ENCODE measurements at places on chromosomes 7 and 10.

DNA sequence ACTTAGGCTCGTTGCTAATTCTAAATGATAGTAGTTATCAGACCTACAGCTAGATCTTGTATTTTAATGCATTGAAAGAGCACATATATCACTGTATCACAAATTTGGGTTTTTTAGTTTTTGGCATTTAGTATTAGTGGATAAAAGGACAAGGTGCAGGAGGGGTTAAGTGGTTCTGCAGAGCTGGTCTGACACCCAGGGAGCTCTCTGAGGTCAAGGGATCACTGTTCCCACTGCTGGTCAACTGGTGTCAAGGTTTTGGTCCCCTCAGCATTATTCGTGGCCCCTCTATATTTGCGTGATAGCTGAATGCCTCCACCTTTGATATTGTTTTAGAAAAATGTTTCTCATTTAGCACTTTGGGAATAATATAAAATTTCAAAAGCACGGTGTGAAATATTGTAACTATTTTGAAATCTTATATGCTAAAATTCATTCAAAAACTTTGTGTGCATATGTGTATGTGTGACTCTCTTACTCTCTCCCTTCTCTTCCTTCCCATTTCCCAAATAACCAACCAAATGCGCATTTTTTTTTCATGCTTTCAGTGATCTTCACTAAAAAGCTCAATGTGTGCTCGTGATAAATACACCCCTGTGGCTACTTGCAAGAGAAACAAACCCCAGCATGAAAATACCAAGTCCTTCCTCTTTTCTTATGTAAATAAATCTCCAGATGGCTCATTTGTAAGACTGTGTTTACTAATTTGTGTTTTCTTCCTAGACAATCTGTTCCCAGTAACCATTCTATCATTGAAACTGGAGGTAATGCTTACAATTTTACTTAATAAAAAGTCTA is 309.2 kb downstream of the FGFR2 start:
- no peak for DNase-seq

GRCh38 chr7:98557538-98558031 is 59.5 kb upstream of the NPTX2 start:
- DNase-seq, result no peak

DNA sequence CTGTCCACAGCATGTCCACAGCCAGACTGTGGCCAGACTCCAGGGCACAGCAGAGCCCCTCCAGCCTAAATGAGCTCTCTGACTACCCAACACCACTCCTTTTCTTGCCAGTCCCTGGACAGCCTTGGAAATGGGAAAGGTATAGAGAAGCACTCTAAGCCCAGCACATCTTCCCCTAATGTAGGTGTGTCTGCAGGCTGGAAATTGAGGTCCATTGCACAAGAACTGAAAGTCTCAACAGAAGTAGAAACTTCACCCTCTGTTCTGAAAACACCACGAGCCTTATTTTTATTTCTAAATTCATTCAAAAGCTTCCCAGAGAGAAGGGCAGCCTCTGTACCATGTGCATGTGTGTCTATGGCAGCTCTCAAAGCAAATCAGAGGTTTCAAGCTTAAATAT is 3.7 kb upstream of the KCNMA1 start:
- no peak for DNase-seq

DNA sequence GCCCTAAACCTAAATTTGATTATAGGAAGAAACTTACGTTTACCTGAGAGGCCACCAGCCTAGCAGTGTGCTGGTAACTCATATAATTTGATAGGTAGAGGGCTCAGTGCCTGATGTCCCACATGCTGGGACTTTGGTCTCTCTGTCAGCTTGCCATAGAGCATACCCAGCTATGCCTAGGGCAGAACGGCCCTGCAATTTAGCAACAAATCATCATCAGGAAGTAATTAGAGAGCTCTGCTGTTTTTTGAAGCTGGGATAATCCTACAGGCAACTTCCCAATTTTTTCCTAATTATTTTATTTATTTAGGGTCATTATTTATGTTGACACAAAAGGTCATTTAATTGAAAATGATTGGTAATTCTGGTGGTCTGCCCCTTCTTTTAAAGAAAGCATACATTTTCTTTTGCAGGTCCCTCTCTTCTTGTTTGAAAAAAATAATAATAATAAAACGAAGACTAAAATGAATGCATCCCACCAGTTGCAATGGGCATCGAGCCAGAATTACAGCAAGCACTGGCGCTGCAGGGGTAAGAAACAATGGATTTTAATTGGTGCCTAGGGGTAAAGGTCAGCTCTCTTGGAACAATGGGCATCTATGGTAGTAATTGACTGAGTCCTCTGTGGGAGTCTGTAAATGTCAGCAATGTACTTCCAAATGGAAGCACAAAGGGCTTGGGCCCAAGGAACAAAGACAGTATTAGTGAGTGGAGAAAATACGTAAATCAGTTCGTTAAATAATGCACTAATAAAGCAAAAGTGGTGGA is 348.0 kb downstream of the SORCS1 start:
- DNase-seq, result no peak

GRCh38 chr7:137818036-137818435 is 28.7 kb downstream of the DGKI start:
- no peak for DNase-seq

GRCh38 chr10:11213137-11213536 is 195.5 kb downstream of the CELF2 start:
- no peak for DNase-seq

GRCh38 chr10:132455986-132456847 is 59.2 kb downstream of the PWWP2B start:
- peak; percentile 71 for DNase-seq

- no peak for DNase-seq
Measured at GRCh38 chr7:65422670-65423069, 49.0 kb downstream of the ZNF92 start.

- peak; percentile 84 for DNase-seq
Measured at GRCh38 chr10:100186253-100187212, 704 bp upstream of the ERLIN1 start.

DNA sequence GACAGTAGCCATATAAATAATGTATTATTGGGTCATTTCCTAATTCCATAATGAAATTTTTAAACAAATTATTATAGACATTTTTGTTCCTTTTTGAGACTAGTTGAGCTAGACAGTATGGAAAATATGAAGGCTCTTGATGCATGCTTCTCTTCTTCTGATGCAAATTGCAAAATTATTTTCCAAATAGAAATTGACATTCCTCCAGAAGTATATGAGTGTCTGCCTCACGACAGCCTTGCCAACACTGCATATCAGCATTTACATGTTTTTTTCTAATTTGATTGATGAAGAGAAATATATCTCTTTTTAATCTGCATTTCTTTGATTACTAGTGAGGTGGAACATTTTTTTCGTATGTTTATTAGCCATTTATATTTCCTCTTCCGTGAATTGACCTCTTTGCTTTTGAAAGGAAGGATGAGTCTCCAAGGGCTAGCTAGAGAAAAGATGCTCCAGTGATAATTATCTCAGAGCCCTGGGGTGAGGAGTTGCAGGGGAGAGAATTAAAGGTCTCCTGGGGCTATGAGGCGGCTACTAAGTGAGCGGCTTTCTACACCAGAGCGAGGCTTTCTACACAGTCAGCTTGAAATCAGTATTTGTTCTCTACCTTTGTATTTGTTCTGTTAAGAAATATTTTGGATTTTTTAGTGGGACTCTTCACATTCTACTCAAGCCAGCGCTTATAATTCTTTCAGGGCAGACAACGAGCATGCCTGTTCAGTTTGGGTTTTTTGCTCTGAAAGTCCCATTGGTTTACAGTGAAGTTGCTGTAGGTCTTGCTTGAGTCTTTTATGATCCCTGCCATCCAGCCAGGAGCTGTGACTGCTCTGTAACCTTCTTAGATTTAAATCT is 712.2 kb upstream of the GALNT17 start:
- no peak for DNase-seq

- DNase-seq, result no peak
Measured at GRCh38 chr10:7302930-7303557, 107.8 kb downstream of the SFMBT2 start.

GRCh38 chr10:124008681-124009080 is 84.7 kb downstream of the CHST15 start:
- no peak for DNase-seq

GRCh38 chr7:2751086-2751485 is 63.1 kb downstream of the AMZ1 start:
- no peak for DNase-seq

- no peak for DNase-seq
Measured at GRCh38 chr10:43204042-43204942, 62.6 kb downstream of the RASGEF1A start.

GRCh38 chr7:108367946-108368345 is 88.3 kb downstream of the NRCAM start:
- DNase-seq, result no peak

DNA sequence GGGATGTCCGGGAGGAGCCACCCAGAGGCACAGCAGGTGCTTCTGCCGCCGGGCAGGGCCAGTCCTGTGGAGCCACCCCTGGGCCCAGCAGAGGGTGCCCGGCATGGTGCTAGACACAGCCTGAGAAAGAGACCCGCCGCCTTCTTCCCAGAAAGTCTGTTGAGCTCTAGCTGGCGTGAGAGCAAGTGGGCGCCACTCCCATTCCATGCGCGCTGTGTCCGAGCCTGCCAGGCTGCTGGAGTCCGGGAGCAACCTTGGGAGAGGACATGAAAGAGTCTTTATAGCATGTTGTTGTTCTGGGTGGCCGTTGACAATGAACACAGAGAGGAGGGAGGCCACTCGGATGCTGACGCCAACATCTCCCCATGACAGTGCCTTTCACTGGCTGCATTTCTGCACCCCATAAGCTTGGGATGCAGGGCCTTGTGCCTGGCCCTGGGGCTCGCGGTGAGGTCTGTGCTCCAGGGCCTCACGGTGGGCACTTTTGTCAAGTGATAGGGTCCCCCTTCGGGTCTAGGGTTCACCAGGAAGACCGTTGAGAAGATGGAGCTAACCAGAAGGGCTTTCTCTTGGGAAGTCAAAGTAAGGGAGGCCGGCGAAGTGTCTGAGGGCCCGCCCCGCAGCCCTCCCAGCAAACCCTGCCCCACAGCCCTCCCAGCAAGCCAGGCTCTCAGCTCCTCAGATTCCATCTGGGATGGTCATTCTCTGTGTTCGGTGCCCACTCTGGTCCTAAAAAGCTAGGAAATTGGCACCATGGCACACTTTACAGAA is 47.3 kb downstream of the NKX6-2 start:
- no peak for DNase-seq

DNA sequence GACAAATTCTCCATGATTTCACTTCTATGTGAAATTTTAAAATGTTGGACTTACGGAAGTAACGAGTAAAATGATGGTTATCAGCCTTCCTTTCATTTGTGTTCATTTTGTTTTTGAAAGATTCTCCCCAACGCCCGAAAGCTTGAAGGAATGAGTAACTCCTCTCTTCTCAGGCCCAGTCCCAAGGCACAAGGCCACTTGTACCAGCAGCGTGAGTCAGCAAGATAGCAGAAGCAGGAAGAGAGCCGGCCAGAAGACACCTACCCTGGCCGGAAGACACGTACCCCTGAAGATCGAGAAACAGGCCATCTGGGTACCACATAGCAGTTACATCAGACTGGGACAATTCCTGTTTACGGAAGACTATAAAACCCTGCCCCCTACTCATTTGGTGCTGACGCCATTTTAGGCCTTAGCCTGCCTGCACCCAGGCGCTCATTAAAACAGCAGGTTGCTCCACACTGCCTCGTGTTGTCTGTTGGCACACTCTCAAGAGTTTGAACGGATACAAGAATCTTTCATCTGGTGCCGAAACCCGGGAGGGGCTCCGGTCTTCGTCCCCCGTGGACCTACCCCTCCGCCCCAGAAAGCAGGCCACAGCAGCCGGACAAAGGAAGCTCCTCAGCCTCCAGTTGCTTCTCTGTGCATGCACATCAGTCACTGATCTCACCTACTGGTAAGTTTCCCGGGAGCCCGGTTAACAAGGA is 60.4 kb downstream of the LRRC17 start:
- DNase-seq, result peak; percentile 45

GRCh38 chr7:104231054-104232046 is 23.5 kb upstream of the ORC5 start:
- DNase-seq, result peak; percentile 54

- no peak for DNase-seq
Measured at GRCh38 chr10:35327790-35328403, 8.4 kb upstream of the CCNY start.

DNA sequence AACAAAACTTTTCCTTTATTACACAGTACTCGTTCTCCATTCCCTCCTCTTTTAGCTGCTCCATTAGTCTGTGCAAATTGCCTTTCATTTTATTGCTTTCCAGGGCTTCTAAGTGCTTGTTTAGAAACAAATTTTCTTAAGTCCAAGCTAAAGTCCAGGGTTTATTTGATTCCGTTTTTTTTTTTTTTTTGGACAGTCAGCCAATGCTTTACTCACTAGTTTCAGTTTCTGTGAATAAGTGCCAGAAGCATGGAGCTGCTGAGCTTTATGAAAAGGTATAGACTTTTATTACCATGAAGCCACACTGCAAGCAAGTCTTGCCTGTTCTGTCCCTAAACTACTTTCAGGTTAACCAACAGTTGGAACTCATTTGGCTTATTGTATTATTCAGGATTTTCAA is 455.0 kb downstream of the GFRA1 start:
- no peak for DNase-seq

- DNase-seq, result peak; percentile 55
Measured at GRCh38 chr7:103989200-103989784, at the start of gene RELN. Gene RELN, minus strand, starts transcription at chr7:103989658. Its CDS starts 302 bp downstream, at chr7:103989356.

DNA sequence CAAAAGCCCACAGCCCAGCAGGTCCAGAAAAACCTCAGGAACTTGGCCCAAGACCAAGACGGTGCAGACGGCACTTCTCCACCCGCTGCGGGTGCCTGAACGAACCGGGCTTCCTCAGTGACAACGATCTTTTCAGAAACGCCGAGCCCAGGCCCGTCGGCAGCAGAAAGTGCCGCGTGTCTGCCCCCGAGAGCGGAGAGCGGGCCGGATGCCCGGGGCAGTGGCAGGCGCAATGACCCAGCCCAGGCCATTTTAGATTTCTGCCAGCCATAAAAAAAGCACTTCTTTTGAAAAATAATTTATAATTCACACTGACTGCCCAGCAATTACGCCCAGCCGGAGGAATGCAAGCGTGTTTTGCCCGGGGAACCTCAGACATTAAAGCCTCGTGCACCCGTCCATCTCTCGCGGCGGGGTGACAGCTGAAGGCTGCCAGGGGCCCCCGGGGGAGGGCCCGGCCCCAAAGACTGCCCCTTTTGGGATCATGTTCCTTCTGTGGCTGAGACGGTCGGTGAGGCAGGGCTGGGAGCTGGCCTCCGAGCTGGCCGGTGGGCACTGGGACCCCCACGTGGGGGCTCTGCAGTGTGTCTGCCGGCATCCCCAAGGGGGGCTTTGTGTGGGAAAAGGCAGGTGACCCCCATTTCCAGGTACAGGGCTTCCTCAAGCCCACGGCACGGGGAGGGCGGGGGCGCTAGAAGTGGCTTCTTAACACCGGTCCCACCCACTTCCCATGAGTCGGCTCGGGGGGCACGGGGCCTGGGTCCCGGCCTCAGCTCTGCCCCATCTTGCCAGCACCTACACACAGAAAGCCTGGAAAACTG is 71.3 kb upstream of the PDGFA start:
- peak; percentile 72 for DNase-seq

GRCh38 chr7:70303780-70304179 is 705.5 kb downstream of the AUTS2 start:
- no peak for DNase-seq

GRCh38 chr10:74145133-74145532 is 5.5 kb downstream of the AP3M1 start:
- DNase-seq, result no peak
